ENCODE measurements at places on chromosomes 1 and 21. TPM values are rescaled to one million over a fixed set of nuclear protein-coding genes. Genes with fewer than 3 reads are reported as not detected.

The ZNF683 gene
- total RNA-seq = not detected

The ANKRD35 gene
- not detected for total RNA-seq

DNA sequence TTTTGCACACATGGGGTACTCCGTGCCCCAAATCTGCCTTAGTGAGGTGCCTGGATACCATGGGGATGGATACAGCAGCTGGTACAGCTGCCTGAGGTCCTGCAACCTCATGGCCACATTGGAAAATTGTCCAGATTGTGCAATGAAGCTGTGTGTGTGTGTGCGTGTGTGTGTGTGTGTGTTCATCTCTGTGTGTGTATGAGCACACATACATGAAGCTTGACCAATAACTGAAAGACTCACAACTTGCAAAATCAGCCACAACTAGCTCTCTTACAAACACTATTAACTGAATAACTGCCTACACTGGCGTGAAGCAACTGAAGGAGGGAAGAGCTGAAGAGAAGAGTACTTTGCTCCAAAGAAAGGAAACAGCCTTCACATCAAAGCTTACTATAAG, 78.1 kb downstream of the ERG start:
- DNase-seq = no peak

GRCh38 chr1:119329541-119330461, 38.8 kb upstream of the HAO2 start:
- no peak for DNase-seq

GRCh38 chr1:223708001-223708359, 4.4 kb upstream of the CAPN2 start:
- DNase-seq = no peak

- no peak for DNase-seq
Observed at GRCh38 chr1:69433073-69433472, 134.6 kb upstream of the LRRC7 start.

The IL19 gene
- not detected for total RNA-seq

GRCh38 chr1:91732291-91733107, 153.5 kb downstream of the TGFBR3 start:
- DNase-seq = no peak

The CNKSR1 gene
- total RNA-seq = 13.7 TPM

The BCL2L15 gene
- total RNA-seq = 0.10 TPM

DNA sequence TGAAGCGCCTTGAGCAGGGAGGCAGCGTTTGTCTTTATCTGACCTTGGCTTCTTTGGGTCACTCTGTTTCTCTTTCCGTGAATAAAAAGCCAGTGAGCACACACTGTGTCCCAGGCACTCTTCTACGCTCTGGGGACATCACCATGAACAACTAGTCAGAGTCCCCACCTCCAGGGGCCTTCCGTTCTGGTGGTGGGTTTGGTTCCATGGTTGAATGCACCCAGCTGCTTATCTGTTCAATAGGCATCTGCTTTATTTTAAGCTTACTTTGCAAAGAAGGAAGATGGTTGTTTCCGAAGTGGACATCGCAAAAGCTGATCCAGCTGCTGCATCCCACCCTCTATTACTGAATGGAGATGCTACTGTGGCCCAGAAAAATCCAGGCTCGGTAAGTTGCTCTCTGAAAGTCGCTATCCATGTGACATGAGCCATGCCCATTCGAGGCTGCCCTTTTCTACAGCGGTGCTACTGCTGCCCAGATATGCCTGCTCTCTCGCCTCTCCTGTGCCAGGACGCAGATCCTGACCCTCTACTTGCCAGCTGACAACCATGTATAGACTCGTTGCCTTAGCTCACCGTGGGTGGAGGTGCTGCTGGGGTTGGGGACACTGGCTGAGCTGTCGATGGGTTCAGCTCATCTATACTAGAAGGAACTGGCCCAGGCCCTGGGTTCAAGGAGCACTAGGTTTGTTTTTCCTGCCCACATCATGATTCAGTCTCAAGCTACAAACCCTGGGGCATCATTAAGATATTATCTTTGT, 5.9 kb downstream of the MX1 start:
- DNase-seq = no peak

- peak; percentile 92 for DNase-seq
Observed at GRCh38 chr1:221439747-221440501, 302.0 kb downstream of the DUSP10 start.

The GPR52 gene
- 0.87 TPM for total RNA-seq

DNA sequence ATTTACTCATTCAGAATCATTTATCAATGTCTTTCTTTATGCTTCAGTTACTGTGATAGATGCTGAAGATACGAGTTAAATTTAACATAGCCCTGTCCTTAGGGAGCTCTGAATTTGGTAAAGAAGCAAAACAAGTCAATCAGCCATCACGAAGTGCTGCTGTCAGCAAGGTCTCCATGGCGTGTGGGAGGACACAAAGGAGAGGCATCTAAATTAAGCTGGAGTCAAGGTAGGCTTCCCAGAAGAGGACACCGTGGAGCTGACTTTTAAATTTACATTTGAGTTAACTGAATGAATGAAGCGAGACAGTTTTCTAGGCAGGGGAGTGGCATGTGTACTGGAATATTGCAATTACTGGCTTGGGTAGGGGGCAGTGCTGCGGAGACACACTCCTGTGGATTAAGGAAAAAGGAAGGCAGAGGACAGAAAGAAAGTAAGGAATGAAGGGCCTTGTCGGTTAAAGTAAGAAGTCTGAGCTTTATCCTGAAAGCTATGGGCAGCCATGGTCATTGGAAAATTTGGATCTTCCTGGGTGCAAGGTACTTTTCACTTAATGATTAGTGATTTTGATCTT, 41.3 kb upstream of the C1orf87 start:
- DNase-seq = no peak

GRCh38 chr21:35627462-35627861, 432.9 kb downstream of the SETD4 start:
- DNase-seq = no peak

- no peak for DNase-seq
Observed at GRCh38 chr1:59180735-59181134, 116.2 kb upstream of the FGGY start.

The TINAGL1 gene
- 6.1 TPM for total RNA-seq

- DNase-seq = no peak
Observed at GRCh38 chr1:232594768-232595698, 34.9 kb downstream of the SIPA1L2 start.

The KRTAP10-4 gene
- not detected for total RNA-seq

The RNU1-3 gene
- 1,290 TPM for total RNA-seq

- DNase-seq = no peak
Observed at GRCh38 chr1:4652631-4653327, 1.6 kb upstream of the AJAP1 start.

The DCST1 gene
- total RNA-seq = not detected

The GJA4 gene
- not detected for total RNA-seq

The KRTCAP2 gene
- total RNA-seq = 155 TPM

DNA sequence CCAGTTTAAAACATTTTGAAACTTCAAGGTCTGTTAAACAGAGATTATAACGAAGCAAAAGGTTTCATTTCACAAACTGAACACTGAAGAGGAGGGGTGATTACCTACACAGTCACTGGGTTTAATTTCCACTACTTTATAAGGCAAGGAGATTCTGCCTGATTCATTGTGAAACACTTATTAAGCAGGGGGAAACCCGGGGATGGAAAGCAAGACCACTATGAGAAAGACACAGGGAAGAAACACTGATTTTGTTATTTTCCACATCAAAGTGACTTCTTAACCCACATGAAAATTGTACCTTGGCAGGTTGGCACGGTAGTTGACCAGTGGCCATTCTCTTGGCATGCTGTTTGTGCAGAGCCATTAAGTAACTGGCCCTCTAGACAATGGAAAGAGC, 8.1 kb upstream of the F5 start:
- no peak for DNase-seq

DNA sequence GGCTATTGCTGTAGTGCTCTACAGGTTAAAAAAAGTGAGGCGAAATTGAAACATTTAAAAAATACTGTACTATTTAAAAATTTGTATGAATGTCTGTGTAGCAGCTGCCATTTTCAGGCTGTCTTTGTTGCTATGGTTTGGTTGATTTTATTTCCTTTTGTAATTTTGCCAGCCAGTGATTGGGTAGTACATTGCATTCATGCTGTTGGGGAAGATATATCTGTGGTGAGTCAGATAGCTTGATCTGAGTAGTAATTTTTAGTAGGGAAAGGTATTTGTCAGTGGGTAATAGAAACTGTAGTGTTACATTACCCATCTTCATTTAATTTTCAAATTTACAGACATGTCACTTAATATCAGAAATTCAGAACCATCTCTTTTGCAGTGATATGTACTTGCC, 15.0 kb downstream of the NFIA start:
- DNase-seq = no peak

DNA sequence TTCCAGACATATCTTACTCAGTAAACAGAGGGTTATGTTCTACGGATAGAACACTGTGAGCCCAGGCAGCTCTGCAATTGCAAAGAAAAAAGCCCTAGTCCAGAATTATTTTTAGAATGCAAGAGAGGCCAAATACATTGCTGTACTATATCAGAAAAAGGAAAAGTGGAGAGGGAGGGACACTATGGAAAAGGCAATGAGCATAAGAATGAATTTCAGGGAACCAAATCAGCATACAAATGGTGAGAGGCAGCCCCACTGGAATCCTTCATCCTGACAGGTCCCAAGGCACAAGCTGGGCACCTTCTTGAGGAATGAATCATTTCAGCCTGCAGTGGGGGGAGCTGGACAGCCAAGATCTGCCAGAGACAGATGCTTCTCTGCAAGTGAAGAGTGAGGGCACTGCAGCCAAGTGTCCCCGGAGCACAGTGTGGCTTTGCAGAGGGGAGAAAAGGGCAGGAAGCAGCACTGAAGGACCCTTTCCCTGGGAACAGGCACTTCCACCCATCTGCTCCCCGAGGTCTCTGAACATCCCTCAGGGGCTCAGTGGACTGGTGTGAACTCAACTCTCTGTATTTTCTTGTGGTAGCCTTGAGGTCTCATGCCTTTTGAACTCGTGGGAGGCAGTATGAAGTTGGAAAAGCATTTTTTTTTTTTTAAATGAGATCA, 115.6 kb downstream of the XCL2 start:
- DNase-seq = no peak

- DNase-seq = no peak
Observed at GRCh38 chr1:94044290-94044790, 76.6 kb downstream of the ABCA4 start.

DNA sequence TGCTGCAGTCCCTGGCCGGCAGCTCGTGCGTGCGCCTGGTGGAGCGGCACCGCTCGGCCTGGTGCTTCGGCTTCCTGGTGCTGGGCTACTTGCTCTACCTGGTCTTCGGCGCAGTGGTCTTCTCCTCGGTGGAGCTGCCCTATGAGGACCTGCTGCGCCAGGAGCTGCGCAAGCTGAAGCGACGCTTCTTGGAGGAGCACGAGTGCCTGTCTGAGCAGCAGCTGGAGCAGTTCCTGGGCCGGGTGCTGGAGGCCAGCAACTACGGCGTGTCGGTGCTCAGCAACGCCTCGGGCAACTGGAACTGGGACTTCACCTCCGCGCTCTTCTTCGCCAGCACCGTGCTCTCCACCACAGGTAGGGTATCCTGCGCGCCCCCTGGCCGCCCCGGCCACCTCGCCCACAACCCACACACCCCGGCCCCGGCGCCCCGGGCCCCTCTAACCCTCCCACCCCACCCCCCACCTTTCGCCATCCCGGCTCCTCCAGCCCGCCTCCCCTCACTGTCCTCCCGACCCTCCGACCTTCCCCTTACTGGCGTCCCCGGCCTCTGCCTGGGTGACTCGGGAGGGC, 352 bp downstream of the KCNK1 start:
- DNase-seq = no peak

- DNase-seq = no peak
Observed at GRCh38 chr1:230222678-230223077, 155.6 kb downstream of the GALNT2 start.

DNA sequence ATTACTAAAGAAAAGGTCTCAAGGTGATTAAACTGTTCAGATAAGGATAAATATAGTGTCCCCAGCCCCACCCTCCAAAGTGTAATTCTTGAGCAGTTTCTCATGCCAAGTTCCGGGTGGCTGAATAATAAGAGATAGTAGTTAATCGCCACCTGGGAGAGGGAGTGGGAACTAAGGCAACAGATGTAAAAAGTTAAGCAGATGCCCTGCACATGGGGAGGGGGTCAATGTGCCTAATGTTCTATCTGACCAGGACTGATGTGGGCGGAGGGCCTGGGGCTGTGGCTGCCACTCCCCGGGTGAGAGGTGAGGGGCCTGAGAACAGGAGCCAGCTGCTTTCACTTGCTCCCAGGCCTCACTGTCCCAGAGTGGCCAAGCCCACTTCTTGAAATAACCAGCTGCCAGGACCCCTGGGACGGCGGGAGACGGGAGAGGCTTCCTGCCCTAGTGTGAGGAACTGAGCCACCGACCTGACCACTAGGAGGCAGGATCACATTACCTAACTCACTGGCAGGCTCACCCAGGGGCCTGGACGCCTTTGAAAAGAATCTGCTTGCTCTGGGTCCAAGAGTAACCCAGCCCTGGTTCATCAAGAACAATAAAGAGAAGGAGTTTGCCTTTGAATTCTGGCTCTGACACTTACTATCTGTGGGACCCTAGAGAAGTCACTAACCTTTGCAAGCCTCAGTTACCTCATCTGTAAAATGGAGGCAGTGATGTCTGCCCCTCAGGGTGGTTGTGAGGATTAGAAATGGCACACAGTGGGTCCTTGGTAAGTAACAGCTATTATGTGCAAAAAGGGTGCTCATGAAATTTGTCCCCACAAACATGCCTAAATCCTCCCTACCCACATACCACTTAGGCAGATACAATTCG, 179.2 kb downstream of the ATG4C start:
- peak; percentile 2 for DNase-seq

- no peak for DNase-seq
Observed at GRCh38 chr21:44360159-44360558, 6.7 kb downstream of the TRPM2 start.

The FAM72B gene
- total RNA-seq = 24.9 TPM

All from Panc1 (cell line).